ENCODE measurements at places on chromosomes 11 and 22. TPM values are rescaled to one million over a fixed set of nuclear protein-coding genes. Genes with fewer than 3 reads are reported as not detected.

KDM4D gene
- 0.32 TPM for total RNA-seq

LRRC4C gene
- not detected for total RNA-seq

XNDC1N gene
- 26.2 TPM for total RNA-seq

DUSP8 gene
- total RNA-seq = 5.8 TPM

GPHA2 gene
- total RNA-seq = not detected

GDPD4 gene
- total RNA-seq = not detected

DNA sequence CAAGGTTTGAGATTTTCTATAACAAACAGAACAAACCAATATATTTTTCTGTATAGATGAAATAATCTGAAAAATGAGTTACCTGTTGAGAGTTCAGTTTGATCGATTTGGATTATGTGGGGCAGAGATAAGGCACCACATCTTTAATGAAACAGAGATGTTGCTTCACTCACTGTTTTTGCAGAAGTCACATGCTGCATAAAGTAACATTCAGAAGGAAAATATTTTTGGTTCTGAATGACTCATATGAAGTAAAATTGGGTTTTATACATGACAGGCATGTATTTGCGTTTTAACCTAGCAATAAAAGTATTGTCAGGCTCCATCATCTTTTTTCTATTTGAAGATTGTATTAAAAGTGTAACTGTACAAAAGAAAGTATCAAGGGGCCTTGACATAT, 77.8 kb downstream of the BBOX1 start:
- H3K36me3 ChIP-seq = no peaks in the 10 kb centered on the region
- no peaks in the 10 kb centered on the region for H3K27me3 ChIP-seq

DNA sequence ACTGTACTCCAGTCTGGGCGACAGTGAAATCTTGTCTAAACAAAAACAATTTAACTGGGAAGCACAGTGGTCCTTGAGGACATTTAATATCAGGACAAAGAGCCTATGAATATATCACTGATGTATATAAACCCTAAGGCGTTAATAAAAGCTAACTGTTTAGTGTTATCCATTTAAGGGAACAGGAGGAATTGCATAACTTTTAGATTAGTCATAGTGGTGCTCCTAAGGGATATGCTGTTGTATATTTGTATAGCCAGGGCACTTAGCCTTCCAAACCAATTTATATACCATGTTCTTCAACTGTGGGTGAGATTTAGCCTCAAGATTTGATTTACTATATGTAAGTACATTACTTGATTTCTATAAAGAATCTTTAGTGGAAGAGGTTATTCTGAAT, 3.0 kb upstream of the CHEK1 start:
- no peak overlapping the region for H3K4me3 ChIP-seq
- H3K4me1 ChIP-seq = peaks cover 16% of the 10 kb centered on the region
- H3K27me3 ChIP-seq = no peaks in the 10 kb centered on the region
- peaks cover 49% of the 10 kb centered on the region for H3K36me3 ChIP-seq

DNA sequence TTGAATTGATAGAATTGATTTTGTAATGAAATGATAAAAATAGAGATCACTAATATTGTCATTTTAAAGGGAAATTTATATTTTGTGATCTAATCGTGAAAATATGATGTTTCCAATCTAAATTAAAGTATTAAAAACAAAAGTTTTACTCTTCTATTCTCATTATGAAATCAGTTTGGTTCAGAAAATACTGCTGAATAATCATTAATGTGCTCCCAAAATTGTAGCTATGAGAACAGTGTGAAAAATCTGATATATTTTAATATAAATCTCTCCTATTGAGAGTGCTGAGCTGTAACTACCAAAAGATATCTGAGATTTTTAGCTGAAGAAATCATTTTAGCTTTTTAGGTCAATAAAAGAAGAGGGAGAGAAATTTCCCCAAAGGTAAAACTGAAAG, 287.5 kb upstream of the ANO3 start:
- no peak overlapping the region for H3K4me3 ChIP-seq
- H3K27ac ChIP-seq = no peak overlapping the region
- H3K4me1 ChIP-seq = no peaks in the 10 kb centered on the region

- H3K27me3 ChIP-seq = no peaks in the 10 kb centered on the region
- no peak for DNase-seq
- H3K4me3 ChIP-seq = no peak overlapping the region
These were observed 6.4 kb downstream of the ENDOD1 start for GRCh38 chr11:95095858-95096587.

GRCh38 chr22:46250783-46251125, 661 bp upstream of the CDPF1 start:
- peak overlapping the region; percentile 76 for H3K4me3 ChIP-seq
- no peaks in the 10 kb centered on the region for H3K36me3 ChIP-seq
- H3K4me1 ChIP-seq = peaks cover 24% of the 10 kb centered on the region
- H3K27ac ChIP-seq = peak overlapping the region; percentile 63
- no peak for DNase-seq
- no peaks in the 10 kb centered on the region for H3K27me3 ChIP-seq

DNA sequence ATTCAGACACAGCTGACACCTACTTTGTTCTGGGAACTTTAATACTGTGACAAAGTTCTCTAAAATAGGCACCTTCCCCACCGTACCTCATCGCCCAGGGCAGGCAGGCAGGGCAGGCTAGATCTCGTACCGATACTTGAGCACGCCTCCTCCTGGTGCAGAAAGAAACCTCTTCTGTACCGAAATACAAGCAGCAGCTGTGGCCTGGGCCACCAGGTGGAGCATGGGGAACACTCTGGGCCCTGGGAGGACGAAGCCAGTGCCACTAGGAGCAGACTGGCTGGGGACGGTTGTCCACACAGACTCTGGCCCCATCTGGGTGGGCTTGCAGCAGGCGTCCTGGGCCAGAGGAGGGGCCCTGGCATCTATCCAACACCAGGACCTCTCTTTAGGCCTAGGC, 12.8 kb downstream of the PMM1 start:
- no peak overlapping the region for H3K4me3 ChIP-seq
- no peaks in the 10 kb centered on the region for H3K4me1 ChIP-seq
- no peaks in the 10 kb centered on the region for H3K27me3 ChIP-seq
- H3K36me3 ChIP-seq = peaks cover 11% of the 10 kb centered on the region
- DNase-seq = peak; percentile 34

DNA sequence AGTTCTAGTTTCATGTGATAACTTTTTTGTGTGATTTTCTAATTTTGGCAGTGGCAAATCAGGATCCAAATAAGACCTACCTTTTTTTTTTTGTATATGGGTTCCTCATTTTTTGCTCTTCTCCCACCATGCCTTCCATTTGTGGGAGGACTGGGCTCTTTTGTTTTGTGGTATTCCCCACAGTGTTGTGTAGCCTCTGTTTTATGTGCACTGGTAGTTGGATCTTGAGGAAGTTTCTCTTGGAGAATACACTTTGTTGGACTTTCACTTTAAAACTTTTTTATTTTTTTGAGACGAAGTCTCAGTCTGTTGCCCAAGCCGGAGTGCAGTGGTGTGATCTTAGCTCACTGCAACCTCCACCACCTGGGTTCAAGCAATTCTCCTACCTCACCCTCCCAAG, 39.7 kb downstream of the PPP6R3 start:
- H3K27ac ChIP-seq = no peak overlapping the region
- DNase-seq = no peak
- H3K4me3 ChIP-seq = no peak overlapping the region
- no peaks in the 10 kb centered on the region for H3K27me3 ChIP-seq
- peaks cover 92% of the 10 kb centered on the region for H3K4me1 ChIP-seq

- H3K4me1 ChIP-seq = no peaks in the 10 kb centered on the region
- no peak overlapping the region for H3K27ac ChIP-seq
- no peak overlapping the region for H3K4me3 ChIP-seq
- no peaks in the 10 kb centered on the region for H3K27me3 ChIP-seq
These were observed 17.2 kb upstream of the SMCO4 start for GRCh38 chr11:93560199-93560932.

DNA sequence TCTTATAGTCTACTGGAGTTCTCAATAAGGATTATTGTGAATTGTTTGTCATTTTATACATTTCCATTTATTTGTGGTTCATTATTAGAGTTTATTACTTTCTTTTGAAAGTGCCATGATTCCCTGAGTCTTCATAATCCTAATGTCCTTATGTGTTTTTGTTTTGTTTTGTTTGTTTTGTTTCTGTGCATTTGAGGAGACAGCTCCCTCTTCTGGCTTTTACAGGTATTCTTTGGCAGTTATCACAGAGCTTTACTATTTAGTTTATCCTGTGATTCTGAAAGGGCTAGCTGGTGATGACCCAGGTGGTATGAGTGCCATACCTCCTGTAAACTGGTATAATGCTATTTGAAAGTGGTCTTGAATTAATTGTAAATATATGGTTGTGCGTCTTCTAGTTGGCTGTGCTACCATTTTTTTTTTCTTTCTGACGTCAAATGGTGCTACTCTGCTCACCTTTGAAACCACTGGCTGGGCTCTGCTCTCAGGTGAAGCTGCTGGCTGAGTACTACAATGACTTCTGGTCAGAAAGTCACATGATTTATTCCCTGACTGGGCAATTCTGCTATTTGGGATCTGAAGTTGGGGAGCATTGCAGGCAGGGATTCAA, 751.2 kb downstream of the JRKL start:
- no peaks in the 10 kb centered on the region for H3K27me3 ChIP-seq
- no peak overlapping the region for H3K27ac ChIP-seq
- H3K4me3 ChIP-seq = no peak overlapping the region
- H3K4me1 ChIP-seq = no peaks in the 10 kb centered on the region

- H3K27ac ChIP-seq = no peak overlapping the region
- H3K27me3 ChIP-seq = no peaks in the 10 kb centered on the region
- no peak for DNase-seq
These were observed 67.1 kb upstream of the CARD18 start for GRCh38 chr11:105206633-105207032.

GRCh38 chr11:121767433-121767832, 314.7 kb upstream of the SORL1-AS1 start:
- no peaks in the 10 kb centered on the region for H3K4me1 ChIP-seq
- no peaks in the 10 kb centered on the region for H3K27me3 ChIP-seq
- no peaks in the 10 kb centered on the region for H3K36me3 ChIP-seq

GRCh38 chr22:43113526-43114251, 3.1 kb downstream of the BIK start:
- no peak overlapping the region for H3K4me3 ChIP-seq
- H3K27me3 ChIP-seq = no peaks in the 10 kb centered on the region
- no peaks in the 10 kb centered on the region for H3K36me3 ChIP-seq
- DNase-seq = no peak
- no peak overlapping the region for H3K27ac ChIP-seq

DNA sequence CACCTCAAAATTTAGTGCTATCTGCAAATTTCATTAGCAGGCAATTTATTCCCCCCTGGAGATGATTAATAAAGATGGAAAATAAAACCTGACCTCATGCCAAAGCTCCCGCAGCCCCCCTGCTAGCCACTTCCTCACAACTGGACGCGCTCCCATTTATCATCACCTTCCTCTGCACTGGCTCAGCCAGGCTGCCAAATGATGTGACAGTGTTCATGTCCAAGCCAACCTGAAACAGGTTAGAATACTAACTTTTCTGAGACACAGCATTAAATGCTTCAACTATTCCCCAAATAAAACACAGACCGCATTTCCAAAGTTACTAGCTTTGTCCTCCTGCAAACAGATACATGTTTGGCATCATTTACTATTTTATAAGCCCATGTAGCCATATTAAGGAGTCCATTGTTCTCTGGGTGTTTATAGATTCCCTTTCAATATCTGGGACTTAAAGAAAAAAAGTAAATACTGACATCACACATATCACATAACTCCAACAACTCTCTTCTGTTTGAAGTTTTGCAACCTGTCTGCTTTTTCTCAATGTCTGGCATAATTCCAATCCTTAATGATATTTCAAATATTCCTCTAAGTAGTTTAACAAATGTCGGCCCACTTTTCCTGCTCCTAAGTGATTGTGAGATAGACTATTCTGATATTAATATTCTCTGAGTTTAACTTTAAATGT, 829.7 kb upstream of the FAT3 start:
- no peaks in the 10 kb centered on the region for H3K27me3 ChIP-seq
- no peak overlapping the region for H3K27ac ChIP-seq
- H3K4me1 ChIP-seq = no peaks in the 10 kb centered on the region
- no peaks in the 10 kb centered on the region for H3K36me3 ChIP-seq

DNA sequence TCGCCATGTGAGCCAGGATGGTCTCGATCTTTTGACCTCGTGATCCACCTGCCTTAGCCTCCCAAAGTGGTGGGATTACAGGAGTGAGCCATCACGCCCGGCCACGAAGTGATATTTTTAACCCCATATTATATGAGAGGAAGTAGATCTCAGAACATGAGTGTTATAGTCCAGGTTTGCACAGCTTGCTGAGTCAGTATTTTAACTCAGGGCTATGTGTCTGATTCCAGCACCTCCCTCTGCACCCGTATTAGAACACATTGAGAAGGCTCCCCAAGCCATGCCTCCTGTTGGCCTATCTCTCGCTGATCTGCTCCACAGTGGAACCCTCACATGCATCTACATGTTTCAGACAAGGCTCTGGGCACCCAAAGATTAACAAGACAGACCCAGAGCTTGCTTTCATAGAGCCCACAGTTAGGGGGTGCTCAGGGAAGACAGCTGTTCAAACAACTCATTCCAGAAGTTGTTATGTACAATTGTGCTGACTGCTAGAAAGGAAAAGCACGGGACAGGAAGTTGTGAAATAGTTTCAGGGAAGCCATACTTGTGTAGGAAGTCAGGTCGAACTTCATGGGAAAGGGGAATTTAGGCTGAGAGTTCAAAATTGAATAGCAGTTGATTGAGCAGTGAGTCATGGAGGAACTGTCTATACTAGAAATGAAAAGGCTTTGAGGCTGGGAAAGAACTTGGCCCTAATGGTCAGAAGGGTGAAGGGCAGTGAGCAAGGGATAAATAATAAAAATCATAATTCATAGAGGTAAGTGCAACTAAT, 49.3 kb upstream of the CLPB start:
- no peak overlapping the region for H3K4me3 ChIP-seq
- H3K36me3 ChIP-seq = no peaks in the 10 kb centered on the region
- no peak for DNase-seq
- peaks cover 5% of the 10 kb centered on the region for H3K4me1 ChIP-seq
- H3K27ac ChIP-seq = no peak overlapping the region
